ENCODE measurements at places on chromosomes 1 and 21.
A peak's percentile ranks its signal among the peaks of the same experiment; 100 is the strongest.

GRCh38 chr1:222247081-222247480, 300.8 kb downstream of the HHIPL2 start:
- no peak for DNase-seq

GRCh38 chr1:76494807-76495206, 372.5 kb upstream of the ST6GALNAC5 start:
- DNase-seq, result peak; percentile 40

- peak; percentile 97 for DNase-seq
Measured at GRCh38 chr1:228150461-228151179, 890 bp downstream of the GJC2 start.

DNA sequence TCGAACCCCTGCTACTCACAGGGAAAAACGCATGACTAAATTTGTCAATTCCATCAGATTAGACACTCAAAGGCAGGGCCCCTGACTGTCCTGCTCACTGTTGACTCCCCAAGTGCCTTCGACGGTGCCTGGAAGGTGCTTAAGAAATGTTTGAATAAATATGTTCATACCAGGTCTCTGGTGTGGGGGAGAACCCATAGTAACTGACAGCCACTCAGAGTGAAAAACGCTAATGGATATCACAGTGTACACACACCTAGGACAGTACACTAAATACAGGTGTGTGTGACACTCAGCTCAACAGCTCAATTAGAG, 39.7 kb upstream of the WASF2 start:
- no peak for DNase-seq

- peak; percentile 10 for DNase-seq
Measured at GRCh38 chr1:177632923-177633615, 336.8 kb downstream of the SEC16B start.

DNA sequence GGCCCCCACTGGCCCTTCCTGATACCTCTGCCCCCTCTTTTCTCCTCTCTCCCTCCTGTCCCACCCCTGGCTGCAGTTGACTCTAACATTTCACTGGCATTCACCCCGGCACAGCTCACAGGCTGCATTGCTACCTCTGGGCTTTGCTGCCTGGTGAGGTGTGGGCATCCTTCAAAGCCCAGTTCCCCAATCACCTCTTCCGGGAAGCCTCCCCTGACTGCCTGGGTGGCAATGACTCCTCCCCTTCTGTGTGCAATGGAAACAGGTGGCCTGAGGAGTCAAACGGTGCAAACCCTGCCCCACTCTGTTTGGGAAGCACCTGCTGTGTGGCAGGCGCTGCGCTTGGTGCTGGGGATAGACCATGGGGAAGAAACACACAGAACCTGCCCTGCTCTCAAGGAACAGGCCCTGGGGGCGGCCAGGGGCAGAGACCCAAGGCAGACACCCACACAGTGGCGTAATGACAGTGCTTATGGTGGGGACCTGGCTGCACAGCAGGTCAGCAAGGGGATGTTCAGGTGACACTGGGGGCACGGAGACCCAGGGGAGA, 39.3 kb upstream of the POFUT2 start:
- no peak for DNase-seq

GRCh38 chr1:30010506-30011106, 712.8 kb downstream of the MATN1 start:
- no peak for DNase-seq

GRCh38 chr1:230366504-230366915, 59.6 kb downstream of the PGBD5 start:
- DNase-seq, result no peak

GRCh38 chr1:36689992-36690391, 207.3 kb upstream of the CSF3R start:
- DNase-seq, result no peak

- no peak for DNase-seq
Measured at GRCh38 chr1:80640978-80641377, 1159.8 kb upstream of the ADGRL2 start.

- peak; percentile 49 for DNase-seq
Measured at GRCh38 chr1:27489501-27489972, 430 bp downstream of the WASF2 start.

- no peak for DNase-seq
Measured at GRCh38 chr1:7995437-7995836, 30.7 kb downstream of the ERRFI1 start.

DNA sequence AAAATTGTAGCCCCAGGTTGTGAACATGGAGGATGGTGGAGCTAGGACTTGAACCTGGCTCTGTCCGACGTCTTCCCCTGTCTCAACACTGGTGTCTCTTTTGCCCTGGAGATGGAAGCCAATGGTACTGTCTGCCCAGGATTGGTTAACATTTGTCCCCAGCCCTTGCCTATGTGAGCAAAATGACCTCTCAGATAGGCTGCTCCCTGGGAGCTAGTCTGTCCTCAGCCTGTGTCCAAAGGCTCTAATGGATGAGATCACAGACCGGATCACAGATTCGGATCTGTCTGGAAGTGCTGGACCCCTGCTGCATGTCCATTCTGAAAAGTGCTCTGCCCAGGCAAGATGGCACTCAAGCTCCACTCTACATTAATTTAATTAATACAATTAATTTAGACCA, 394.4 kb upstream of the VAMP3 start:
- no peak for DNase-seq

GRCh38 chr1:209829716-209830115, 1.9 kb downstream of the UTP25 start:
- no peak for DNase-seq

GRCh38 chr1:207619871-207620542, 24.9 kb upstream of the CR1L start:
- DNase-seq, result peak; percentile 61

- peak; percentile 50 for DNase-seq
Measured at GRCh38 chr1:222592171-222592570, 2.4 kb upstream of the TAF1A start.

DNA sequence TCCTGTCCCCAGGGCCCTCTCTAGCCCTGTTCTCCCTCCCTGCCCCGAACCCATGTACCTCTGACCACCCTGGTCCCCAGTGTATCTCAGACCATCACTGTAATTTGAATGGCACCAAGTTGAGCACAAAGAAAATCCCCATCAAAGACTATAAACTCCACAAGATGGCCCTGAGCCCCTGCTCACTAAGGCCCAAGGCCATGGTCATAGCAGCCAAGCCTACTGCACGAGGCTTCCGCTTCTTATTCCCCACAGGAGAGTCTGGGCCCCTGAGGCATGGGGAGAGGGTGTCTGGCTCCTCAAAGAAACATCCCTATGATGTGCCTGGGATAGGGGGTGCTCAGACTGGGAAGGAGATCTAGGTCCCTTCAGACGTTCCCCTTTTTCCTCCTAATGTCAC, 4.5 kb downstream of the ZNF683 start:
- no peak for DNase-seq

DNA sequence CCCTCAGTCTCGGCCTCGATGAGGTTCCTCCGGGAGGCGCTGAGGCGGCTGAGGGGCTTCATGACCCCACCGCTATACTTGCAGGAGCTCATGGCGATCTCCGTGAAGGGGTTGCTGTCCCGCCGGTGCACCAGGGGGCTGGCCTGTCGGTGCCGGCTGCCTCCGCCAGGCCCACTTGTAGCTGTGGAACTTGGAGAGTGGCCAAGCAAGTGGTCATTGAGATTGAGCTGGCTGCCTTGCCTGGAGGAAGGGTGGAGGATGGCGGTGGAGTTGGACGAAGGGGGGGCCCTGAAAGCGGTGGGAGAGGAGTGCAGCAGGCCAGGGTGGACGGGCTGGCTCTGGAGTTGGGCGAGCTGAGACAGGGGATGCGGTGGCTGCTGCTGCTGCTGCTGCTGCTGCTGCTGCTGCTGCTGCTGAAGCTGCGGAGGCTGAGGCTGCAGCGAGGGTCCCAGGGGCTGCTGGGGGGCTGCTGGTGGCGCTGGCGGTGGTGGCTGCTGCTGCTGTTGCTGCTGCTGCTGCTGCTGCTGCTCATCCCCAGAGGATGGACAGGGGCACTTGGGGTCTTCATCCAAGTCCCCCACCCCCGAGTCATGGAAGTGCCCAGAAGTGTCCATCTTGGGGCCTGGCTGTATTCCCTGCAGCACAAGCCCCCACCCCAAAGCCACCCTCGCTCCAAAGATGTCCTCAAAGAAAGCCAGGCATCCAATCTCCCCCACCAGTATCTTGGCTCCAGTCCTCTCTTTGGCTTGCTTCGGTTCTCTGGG, 548 bp downstream of the KCNN3 start:
- peak; percentile 50 for DNase-seq

- peak; percentile 25 for DNase-seq
Measured at GRCh38 chr1:16080422-16081150, 7.1 kb upstream of the FAM131C start.

DNA sequence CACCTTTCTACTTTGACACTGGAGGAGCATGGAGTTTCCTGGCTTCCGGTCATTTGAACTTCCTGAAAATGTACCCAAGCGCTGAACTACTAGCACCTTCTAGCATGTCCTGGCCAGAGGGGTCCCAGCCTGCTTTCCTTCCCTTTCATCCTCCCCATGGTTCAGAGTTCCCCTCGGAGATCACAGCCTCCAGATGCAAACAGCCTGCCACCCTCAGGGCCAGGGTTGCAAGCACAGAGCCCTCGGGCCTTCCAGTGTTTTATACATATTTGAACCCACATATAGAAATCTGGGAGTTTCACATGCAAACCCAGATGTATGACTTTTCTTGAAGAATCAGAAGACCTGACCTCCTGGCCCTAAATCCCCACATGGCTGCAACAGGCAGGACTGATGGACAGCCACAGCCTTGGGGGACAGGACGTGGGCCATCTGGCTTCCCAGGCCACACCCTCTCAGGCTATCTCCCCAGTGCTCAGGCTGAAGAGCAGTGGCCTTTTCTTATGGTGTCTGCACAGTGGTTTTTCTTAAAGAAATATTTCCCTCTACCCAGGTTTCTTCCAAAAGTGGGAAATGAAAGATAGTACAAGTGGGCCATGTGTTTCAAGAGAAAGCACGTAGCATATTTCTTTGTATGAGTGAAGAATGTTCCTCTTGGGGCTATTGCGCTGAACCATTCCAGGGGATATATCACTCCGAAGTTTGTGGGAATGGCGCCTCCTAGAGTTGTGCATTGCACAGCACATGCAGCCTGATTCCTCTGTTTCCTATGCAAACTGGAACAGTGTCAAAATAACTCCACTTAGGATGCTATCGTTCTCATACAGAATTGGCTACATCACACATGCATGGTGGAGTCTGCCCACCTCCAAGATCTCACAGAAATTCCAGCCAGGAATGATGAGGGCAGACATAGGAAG, 232.0 kb upstream of the VAMP3 start:
- no peak for DNase-seq

DNA sequence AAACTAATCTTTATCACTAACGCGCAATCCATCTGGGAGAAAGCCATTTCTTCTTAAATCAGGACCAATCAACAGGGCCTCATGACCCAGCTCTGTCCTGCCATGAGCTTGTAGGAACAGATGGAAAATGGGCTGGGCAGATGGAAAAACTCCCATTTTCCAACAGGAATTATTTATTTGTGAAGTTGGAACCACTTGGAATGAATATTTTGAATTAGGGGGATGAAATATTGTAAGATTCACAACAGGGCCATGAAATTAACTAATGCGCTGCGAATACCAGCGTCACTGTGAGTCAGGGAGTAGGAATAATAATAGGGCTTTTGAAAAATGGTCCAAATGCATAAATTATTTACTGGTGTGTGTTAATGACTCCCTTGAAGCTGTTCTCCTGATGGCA, 53.1 kb upstream of the CYP2J2 start:
- DNase-seq, result no peak

DNA sequence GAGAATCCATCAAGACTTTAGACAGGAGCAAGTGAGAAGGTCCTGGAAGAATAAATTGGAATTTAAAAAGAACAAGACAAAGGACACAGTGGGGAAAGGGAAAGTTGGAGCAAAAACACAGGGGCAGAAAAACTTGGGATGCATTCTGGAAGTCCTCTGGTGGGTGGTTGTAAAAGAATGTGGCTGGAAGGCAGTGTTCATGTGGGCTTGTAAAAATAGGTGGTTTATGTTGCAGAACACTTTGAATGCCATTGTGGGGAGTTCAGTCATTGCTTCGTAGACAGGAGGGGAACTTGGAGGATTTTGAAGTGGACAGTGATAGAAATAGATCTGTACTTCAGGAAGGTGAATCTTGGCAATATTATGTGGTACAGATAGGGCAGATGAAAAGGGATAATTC, 15.2 kb downstream of the KIF1B start:
- DNase-seq, result no peak

DNA sequence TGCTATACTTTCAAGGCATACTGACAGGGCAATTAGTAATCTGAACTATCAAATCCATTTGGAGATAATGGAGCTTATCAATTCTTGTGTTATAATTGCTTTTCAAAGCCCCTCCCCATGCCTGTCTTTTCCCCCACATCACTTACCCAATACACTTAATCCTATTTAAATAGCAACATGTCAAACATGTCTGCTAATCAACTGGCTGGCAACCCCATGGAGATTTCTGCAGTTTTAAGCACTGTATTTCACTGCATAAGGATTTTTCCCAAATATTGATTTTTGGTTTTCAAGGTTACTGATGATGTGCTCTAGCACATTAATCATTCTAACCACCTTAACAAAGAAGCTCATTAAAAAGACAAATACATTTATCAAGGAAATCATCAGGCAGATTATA, 800.3 kb downstream of the PLA2G4A start:
- DNase-seq, result no peak

- DNase-seq, result peak; percentile 24
Measured at GRCh38 chr1:193069748-193070385, 10.5 kb downstream of the RO60 start.

DNA sequence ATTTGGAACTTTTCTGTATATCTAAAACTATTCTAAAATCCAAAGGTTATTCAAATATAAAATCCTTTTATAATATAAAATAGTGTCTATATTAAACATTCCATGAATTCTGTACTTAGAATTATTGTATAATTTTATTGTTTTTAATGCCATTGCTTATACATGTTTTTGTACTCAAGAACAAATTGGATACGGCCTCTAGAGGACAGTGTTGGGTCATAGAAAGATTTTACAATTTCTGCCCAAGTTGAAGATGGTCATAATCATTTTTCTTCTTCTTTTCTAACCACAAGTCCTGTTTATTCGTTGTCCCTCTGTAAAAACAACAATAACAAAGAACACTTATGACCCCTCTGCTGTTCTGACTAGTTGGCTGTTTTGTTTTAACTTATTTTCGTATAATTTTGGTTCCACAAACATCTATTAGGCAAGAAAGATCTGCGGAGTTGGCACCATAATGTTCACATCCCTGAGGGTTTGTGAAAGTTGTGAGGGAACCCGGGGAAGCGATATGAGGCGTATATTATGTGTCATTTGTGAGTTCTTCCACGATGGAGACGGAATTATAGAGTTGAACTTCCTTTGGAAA, 75.7 kb upstream of the KIF26B start:
- DNase-seq, result peak; percentile 83

- no peak for DNase-seq
Measured at GRCh38 chr1:19877821-19878636, 4.2 kb upstream of the OTUD3 start.

DNA sequence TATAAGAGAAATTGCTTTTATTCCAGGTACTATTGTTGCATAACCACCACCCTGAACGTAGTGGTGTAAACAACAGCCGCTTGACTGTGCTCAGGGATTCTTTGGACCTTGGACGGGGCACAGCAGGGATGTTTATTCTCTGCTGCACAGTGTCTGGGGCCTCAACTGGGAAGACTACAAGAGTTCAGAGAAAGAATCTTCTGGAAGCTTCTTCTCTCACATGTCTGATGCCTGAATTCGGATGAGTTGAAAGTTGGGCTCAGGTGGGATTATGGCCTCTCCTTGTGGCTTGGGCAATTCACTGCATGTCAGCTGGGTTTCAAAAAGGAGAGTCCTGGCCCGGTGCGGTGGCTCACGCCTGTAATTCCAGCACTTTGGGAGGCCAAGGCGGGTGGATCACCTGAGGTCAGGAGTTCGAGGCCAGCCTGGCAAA, 19.0 kb upstream of the SSBP3 start:
- no peak for DNase-seq

GRCh38 chr1:248009681-248010080, 3.8 kb upstream of the OR2L5 start:
- no peak for DNase-seq

Measured in cardiac fibroblast (primary cell).